Inflammatory macrophage (primary cell): ENCODE measurements at places on chromosomes 2 and 18.

DNA sequence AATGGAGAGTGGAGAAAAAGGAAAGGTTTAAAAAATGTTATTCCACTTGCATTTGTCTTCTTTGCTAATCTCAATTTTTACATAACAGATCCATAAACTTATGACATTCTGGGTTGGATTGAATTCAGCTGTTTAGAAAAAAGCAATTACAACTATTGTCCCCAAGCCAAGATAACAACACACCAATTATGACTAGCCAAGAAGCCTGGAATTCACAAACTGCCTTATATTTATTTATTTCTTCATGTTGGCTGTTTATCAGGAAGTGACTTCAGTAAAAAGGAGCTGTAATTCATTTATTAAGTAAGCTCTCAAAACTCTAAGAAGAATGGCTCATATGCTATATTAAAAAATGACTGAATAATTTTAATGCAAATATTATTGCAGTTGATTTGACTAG lies 137.4 kb downstream of the CALCRL start:
- peak; percentile 9 for DNase-seq

- peak; percentile 63 for DNase-seq
These were observed 27.8 kb upstream of the GAREM2 start for GRCh38 chr2:26144953-26145680.

- DNase-seq = no peak
These were observed 73.3 kb downstream of the SH3BP4 start for GRCh38 chr2:235024931-235025773.

DNA sequence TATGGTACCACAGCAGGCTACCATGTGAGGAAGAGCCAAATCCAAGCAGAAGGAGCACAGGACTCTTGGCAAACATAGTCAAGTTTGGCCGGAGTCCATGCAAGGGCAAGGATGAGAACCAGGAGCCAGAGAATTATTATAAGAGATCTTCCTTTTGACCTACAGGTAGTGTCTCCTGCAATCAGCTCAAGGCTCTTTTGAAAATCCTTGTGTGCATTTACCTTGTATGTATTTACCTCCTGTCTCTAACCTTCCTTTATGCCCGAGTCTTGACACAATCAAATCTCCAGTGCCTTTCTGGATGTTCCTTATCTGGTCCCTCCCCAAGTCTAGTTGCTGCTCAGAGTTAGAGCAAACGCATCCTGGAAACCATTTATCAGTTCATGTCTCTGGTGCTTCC lies 855.0 kb upstream of the CELF4 start:
- no peak for DNase-seq

GRCh38 chr2:56770490-56770889 lies 586.7 kb downstream of the CCDC85A start:
- no peak for DNase-seq

DNA sequence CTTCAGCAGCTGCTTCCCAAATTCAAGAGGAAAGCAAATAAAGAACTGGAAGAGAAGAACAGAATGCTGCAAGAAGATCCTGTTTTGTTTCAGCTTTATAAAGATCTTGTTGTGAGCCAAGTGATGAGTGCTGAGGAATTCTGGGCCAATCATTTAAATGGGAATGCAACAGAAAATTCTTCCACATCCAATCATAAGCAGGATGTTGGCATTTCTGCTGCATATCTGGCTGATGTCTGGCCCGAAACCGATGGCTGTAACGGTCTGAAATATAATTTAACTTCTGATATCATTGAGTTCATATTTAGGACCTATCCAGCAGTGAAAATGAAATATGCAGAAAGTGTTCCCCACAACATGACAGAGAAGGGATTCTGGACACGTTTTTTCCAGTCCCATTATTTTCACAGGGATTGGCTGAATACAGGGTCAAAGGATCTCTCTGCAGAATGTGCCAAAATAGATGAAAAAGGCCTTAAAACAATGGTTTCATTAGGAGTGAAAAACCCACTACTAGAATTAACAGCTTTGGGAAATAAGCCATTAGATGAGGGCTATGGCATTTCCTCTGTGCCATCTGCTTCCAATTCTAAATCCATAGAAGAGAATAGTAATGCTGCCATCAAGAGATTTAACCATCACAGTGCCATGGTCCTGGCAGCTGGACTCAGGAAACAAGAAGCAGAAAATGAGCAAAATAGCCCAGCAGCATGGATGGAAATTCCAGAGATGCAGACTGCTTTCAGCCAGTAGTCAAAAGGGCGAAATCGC lies 175.6 kb downstream of the MC4R start:
- no peak for DNase-seq

DNA sequence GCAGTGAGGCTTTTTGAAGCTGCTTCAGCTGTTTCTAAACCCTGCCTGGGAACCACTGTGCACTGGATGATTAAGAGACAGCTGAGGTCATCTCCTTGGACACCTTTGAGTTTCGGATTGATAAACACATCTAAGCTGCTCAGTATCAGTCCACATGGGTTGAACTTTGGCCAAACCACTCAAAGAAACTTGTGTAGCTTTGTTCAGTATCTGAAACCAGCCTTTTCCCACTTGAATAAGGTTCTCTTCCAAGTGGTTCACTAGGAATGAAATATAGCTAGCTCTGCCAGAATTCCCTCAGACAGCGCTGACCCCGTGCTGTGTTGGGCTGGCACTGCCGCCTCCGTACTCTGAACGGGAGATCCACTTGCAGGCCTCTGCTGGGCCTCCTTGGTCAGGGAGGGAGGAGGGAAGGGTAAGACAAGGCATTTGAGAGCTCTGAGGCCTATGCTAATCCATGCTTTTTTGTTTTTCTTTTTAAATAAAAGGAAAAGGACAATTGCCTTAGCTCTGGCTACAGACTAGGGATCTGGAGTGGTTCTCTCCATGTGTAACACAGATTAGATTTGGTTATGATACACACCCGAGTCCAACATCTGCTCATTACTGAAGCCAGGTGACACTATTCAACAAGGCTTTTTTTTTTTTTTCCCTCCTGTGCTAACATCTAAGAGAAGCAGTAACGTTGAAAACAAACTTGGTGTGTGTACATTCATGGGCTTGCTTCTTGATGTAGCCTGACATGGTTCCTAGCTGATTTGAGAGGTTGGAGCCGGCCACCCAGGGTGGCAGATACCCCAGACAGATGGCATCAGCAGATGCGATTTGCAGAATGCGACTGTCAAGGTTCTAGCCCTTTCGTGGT lies 67.7 kb downstream of the NCK2 start:
- no peak for DNase-seq

DNA sequence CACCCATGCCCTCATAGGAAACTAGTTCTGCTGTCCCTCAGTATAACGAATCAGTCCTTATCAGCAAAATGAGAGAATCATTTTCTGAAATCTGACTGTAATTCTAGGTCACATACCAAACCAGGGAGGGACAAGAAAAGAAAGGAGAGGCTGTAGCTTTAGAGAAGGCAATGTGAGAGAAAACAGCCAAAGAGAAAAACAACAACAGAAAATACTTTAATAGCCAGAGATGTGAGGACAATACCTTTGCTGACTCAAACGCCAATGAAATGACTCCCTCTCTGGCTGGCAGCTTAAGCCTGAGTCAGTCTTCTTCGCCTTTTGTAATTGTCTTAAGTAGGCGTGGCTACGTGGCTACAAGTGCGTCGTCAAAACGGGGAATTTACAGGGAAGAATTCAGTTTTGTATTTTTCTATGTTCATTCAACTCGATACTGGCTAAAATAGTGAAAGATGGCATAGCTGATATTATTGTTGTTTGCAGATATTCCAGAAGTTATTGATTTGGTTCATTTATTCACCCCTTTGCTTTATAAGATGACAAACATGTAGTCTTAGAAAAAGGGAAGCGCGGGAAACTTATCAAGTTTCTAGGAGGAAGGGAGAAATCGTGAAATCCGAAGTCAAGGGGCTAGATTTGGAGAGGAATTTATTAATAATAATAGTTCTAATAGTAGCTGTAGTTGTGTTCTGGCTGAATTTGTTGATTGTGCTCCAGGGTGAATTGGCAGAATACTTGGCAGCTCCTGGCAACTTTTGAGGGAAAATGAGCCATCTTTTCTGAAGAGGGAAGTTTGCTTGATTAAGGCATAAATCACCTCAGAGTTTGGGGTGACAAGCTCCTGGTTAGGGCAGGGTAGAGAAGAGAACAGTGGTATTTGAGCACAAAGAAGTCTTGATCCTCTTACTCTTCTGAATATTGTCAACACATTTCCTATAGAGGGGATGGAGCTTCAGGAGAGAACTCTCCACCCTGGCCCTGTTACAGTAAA lies at the start of gene IL1A:
Gene IL1A (minus strand): TSS at position 295 of the 991 bp plus-strand sequence. CDS start 723 bp downstream, outside the sequence.
- DNase-seq = peak; percentile 66

GRCh38 chr2:205695460-205695991 lies 13.2 kb downstream of the NRP2 start:
- DNase-seq = peak; percentile 95

DNA sequence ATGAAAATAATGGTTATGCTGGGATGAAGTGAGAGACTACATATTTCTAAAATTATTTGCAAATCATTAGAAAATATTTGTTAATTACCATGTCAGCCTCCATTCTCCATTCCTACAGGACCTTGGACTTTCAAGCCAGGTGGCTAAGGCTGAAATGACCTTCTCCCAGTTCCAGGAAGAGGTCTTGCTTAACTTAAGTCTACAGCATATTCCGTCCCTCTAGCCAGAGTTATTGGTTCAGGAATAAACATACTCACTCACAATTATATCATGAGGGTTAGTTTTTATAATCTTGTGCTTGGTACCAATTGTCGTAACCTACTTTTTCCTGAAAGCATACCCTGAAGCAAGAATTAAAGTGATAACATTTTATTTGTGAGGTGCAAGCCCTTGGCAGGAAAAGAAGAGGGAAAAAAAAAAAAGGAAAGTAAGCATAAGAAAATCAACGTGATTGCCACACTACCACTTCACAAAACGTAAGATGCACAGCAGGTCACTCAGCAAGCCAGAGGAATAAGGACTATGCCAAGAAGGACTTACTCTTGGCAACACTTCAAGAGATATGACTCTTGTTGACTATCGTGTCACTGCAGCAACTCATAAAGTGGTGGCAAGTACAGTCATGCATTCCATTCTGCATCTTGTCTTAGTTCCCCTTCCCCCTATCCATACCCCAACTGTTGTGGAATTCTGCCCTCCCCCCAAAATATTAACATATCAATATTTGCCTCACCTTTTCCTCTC lies 479.1 kb downstream of the MBD2 start:
- DNase-seq = no peak

- no peak for DNase-seq
These were observed 35.2 kb upstream of the PKDCC start for GRCh38 chr2:42012651-42013050.

DNA sequence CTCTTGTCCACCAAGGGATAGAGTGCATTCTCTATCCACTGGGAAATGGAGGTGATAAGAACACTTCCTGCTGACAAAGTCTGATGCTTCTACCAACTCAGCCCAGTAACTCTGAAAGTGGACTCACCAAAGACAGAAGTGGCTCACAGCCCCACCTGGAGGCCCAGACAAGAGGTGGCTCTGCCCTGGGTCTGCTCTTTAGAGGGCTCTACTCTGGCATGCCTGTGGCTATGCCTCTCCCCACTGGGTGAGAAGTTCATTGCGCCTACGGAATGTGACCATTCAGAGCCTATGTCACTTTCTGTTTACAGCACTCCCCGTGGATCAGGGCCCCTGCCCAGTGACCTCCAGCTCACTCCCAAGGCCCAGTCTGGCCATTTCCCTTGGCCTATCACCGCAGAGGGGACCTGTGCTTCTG lies 13.5 kb upstream of the XDH start:
- no peak for DNase-seq

DNA sequence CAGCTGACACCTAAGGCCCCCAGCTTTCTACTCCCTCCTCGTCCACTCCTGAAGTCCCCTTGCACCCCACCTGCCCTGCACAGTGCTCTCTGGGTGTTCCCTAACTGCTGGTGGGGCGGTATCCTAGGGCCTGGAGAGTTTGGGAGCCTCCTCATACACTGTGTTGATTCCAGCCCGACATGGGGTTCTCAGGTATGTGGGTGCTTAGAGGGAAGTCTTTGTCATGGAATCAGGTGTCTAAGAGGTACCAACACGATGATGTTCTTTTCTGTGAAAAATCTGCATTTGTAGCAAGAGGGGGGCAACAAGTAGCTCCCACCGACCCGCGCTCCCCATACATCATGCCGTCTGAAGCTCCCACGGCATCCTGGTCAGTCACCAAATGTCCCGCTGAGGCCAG lies 96.8 kb upstream of the SMAD7 start:
- no peak for DNase-seq

DNA sequence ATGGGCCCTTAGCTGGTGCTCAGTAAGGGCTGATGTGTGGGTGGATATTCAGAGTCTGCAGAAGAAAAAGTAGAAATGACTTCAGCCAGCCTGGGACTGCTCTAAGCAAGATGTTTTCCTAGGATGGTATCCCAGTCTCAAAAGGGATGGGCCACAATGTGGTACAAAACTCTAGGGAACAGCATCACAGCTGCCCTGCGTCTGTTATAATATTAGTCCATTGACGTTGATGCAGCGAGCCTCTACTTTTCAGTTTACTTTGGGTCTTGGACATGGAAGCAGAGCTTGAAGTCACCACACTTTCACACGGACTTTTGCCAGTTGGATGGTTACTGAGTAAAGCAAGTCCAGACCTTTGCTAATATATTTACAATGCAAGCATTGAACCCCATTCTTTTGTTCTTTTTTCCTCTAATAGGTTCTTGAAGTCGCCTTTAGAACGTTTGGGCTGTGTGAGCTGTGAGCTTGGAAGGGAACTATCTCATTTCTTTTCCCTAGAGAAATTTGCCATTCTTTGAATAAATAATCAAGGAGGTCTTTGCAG lies 105.7 kb downstream of the RDH14 start:
- no peak for DNase-seq

GRCh38 chr2:54725343-54726099 lies 2.1 kb downstream of the EML6 start:
- no peak for DNase-seq

DNA sequence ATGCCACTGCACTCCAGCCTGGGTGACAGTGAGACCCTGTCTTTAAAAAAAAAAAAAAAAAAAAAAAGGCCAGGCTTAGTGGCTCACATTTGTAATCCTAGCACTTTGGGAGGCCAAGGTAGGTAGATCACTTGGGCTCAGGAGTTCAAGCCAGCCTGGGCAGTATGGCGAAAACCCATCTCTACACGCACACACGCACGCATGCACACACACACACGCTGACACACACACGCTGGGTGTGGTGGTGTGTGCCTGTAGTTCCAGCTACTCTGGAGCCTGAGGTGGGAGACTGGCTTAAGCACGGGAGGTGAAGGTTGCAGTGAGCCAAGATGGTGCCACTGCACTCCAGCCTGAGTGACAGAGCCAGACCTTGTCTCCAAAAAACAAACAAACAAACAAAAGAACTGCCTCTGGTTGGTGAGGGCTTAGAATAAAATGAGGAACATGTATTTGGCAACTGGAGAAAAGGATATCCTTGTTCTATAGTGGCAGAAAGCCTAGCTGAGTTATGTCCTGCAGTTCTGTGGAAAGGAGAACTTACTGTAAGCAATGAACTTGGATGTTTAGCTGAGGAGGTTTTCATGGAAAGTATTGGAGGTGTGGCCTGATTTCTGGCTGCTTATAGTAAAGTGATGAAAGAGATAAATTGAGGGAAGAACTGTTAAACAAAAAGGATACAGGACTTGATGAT lies 34.0 kb downstream of the HAT1 start:
- peak; percentile 97 for DNase-seq

GRCh38 chr2:58042486-58042970 lies 4.1 kb upstream of the VRK2 start:
- no peak for DNase-seq
